ENCODE measurements at places on chromosomes 1 and 21.

- no peak for DNase-seq
These were observed 88.8 kb upstream of the SLFNL1 start for GRCh38 chr1:41110286-41110685.

DNA sequence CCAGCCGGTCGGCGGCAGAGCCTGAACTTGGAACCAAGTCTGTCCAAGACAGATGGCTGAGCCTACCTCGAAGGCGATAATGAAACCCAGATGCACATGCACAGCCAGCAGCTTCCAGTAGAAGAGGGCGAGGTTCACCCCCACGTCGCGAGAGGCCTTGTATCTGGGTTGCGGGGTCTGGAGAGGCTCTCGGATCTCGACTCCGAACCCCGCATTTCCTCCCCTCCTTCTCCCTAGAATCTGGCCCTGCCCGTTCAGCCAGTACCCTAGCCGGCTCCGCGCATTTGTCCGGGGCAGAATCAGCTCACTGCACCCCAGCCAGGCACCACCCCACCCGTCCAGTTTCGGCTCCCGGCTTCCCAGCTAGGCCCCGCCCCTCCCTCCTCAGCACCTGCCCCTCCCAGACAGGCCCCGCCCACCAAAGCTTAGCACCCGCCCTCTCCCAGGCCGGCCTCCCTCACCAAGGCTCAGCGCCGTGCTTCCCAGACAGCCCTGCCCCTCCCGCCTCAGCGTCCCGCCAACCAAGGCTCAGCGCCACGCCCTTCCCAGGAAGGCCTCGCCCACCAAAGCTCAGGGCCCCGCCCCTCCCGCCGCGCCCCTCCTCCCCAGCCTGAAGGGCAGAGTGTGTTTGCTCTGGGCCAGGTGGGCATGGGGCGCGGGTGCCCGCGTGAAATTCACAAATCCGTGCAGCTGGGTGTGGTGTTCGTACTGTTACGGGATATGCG lies 4.8 kb upstream of the ARHGEF19 start:
- peak; percentile 93 for DNase-seq

GRCh38 chr1:174740249-174740968 lies 259.3 kb upstream of the CACYBP start:
- no peak for DNase-seq

GRCh38 chr1:92691925-92692324 lies 93.0 kb downstream of the EVI5 start:
- DNase-seq, result no peak

- DNase-seq, result no peak
These were observed 143.9 kb downstream of the CLIC6 start for GRCh38 chr21:34812504-34813265.

DNA sequence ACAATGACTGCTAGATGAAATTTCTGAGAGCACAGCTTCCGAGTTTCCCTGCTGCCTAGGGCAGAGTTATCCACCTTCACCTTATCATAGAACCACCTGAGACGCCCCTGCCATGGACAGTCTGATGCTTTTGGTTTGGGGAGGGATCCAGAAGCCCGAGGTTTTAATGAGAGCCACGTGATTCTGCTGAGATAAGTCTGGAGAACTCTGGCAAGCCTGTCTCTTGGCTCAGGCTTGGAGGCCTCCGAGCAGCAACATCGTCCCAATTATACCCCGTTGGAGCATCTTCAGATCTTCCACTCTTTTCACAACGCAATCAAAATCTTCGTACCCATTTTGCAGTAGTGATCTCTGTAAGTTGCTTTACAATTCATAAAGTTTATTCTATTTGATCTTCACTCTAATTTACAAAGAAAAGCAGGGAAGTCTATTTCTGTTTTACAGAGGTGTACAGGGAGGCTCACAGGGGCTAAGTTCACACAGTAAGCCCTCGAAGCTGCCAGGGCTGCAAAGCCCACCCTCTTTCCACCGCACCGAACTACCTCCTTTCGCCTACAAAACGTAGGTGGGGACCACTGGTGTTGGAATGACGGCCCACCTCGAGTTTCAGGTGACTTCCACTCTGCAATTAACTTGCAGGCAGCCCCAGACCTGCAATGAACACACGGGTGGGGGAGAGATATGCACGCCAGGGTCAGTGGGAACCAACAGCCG lies 513 bp upstream of the HHAT start:
- peak; percentile 7 for DNase-seq

- no peak for DNase-seq
These were observed 139.5 kb upstream of the KCNK2 start for GRCh38 chr1:214943054-214943453.

DNA sequence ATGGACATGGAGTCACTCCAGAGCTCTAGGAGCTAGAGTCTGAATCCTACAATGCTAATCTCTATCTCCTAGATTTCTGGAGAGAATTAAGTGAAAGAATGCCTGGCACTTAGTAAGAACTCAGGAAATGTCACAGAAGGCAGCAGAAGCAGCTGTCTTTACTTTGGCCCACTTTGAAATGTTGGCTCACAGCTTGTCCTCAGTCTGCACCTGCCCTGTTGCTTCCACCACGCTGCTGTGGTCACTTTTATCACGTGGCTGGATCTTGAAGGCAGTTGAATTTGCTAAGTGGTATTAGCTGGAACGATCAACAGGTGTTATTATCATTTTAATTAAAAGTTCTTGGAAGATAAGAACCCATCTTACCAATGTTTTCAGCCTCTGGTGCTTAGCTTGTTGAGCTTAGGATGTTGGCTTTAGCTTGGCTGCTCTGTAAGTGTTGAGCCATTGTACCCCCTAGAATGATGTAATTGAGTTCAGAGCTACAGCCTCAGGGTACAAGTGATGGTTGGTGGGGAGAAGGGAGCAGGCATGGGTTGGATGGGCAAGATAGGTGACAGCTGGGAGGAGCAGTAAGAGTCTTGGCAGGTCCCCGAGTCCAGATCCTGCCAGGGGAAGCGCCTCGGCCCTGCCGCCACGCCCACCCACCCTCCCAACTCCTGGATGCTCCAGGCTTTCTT lies 41.9 kb upstream of the EPS8L3 start:
- no peak for DNase-seq

- DNase-seq, result no peak
These were observed 51.2 kb downstream of the WLS start for GRCh38 chr1:68181165-68181556.

GRCh38 chr1:155463865-155464650 lies 98.5 kb downstream of the ASH1L start:
- no peak for DNase-seq

DNA sequence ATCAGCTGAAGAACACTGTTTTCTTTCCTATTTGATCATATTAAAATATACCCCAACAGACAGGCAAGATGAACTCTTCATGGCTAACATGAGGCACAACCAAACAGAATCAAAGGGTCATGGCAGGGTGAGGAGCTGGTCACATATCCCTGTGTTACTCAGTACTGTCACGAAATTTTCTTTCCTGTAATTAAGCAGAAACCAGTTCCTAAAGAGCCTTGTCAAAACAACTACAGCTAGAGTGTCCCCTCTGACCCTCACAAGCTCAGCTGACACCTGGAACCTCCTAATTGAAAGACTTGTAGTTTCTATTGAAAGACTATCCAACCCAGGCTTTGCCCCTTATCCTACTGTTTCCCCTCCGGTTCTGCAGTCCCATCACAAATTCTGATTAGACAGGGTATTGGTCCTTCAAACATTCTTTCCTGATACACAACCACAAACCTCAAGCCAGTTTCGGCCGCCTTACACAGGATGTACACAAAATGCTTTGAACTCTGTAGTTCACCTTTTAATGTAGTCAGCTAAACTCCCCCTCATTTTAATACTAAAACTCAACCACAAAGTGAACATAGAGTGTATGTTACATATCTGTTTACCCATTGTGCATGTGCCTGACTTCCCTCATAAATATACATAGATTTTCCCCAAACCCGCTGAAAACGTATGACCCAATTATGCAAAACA lies 651.9 kb downstream of the MRPL39 start:
- DNase-seq, result no peak

DNA sequence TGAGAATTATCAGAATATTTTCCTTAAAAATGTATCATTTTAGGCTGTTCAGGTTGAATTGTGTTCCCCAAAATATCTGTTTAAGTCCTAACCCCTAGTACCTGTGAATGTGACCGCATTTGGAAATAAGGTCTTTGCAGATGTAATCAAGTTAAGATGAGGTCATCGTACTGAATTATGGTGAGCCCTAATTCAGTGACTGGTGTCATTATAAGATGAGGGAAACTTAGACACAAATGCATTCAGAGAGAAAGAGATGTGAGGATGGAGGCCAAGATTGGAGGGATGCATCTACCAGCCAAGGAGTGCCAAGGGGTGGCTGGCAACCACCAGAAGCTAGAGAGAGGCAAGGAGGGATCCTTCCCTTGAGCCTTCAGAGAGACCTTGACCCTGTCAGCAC lies 4.1 kb downstream of the RAB4A start:
- DNase-seq, result no peak

DNA sequence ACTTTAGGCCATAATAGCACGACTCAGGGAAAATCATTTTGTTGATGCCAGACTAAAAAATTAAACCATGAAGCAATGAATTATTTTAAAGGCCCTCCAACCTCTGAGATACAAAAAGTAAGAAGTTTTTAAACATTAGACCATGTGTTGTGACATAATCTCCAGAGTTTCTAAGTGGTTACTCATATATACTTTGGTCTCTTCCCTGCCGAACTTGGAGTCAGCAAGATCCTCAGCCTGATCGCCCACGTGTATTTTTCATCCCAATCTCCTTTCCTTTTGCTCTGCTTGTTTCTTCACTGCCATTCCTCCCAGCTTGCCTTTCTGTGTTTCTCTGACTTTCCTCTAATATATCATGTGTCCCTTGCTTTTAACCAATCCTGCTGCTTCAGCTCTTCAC lies 3.8 kb downstream of the ARV1 start:
- DNase-seq, result no peak

GRCh38 chr1:58006421-58007046 lies 540.0 kb downstream of the OMA1 start:
- DNase-seq, result no peak

DNA sequence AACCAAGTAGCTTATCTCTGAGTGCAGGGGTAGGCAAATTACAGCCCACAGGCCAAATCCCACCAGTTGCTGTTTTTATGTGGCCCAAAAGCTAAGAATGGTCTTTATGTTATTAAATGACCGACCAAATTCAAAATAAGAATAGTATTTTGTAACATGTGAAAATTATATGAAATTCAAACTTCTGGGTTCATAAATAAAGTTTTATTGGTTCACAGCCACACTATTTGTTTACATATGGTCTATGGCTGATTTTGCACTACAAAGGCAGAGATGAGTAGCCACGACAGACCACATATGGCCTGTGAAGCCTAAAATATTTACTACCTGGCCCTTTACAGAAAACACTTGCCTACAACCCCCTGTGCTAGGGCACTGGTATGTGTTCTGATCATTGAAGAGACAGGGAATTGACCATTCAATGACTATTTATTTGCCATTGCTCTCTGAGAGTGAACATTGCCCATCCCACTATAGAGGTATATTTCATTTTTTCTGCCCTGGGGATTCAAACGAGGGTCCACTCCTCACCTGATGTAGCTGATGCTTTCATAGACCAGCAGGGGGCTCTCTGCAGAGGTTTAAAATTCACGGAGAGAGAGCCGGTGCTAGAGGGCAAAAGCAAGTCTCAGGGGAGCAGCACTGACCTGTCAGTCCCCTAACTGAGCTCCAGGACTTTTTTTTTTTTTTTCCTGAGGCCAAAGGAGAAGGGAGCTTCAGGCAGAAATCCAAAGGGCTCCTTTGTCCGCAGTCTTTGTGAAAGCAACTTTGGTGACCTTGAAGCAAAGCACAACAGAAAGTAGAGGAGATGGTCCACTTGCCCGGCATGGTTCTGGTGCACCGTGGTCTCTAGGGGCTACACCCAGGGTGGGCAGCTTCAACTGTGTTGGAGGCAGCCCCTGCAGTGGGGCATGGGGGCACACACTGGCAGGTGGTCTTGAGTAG lies 7.3 kb upstream of the GNL2 start:
- no peak for DNase-seq

DNA sequence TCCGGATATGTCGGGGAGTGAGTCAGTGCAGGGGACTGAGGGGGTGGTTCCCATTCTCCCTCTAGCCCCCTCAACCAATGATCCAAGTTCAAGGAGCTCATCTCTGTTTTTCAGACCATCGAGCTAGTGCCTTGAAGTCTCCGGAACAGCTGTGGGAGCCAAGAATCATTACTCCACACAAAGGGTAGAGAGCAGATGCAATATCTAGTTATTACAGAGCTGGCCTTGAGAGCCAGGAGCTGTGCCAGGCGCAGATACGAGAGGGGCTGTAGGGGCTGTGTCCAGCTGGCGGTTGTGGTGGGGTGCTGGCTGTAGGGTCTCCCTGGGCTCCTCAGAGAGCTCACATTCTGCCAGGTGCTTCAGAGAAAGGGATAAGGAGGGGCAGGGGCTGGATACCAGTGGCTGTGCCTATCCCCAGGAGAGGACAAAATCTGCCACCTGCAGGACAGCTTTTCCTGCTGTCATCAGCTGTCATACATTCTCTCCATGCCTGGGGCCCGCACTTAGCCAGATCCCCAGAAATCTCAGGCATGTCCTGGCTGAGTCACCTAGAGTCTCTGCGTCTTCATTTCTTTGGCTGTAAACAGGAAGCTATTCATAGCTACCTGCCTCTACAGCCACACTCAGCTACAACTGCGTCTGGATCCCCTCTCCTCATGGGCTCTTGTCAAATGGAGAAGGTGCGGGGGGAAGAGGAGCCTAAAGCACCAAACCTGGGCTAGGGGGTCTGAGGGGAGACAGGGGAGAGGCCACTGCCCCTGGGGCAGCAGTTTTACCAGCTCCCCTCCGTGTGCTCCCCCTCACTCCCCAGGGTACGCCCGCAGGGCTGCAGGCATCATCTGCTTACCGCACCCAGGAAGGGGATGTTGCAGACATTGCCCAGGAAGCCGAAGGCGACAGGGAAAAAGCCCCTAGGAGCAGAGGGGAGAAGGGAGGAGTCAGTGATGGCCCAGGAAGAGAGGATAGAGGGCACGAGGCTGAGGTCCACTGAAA lies 2.4 kb upstream of the KISS1 start:
- no peak for DNase-seq

- no peak for DNase-seq
These were observed 84.7 kb downstream of the NOTCH2 start for GRCh38 chr1:119984771-119985170.

DNA sequence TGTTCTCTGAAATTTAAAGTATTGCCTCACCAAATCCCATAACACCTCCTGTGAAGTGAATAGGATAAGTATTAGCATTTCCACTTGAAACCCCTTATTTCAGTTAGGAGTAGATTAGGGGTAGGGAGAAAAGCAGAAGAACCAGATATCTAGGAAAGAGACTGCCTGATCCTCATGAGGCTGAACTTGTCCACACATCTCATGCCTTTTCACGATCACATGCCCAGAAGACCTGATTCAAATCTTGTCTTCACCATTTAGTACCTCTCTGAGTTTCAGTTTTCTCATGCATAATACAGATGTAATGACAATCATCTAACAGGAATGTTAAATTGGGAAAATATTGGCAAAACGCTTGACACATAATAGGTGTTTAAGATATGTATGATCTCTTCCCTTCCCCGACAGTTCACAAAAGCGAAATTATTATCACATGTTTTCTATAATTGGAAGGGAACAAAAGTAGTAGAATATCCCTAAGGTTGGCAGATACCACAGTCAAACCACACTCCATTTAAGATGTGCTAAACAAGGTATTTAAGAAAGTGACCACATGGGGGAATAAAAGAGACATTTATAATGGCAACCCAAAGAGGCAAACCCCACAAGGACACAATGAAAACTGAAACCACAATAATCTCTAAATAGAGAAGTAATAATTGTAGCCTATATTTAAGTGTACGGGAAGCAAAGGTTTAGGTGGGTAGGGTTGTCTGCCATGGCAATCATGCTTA lies 25.2 kb downstream of the GFI1 start:
- no peak for DNase-seq

- no peak for DNase-seq
These were observed 65.9 kb upstream of the L1TD1 start for GRCh38 chr1:62128745-62129144.

Measured in dorsolateral prefrontal cortex (tissue), 122 donors.